PC-3 (cell line): ENCODE measurements at places on chromosomes 12 and 14. TPM values are rescaled to one million over a fixed set of nuclear protein-coding genes. Genes with fewer than 3 reads are reported as not detected.

DNA sequence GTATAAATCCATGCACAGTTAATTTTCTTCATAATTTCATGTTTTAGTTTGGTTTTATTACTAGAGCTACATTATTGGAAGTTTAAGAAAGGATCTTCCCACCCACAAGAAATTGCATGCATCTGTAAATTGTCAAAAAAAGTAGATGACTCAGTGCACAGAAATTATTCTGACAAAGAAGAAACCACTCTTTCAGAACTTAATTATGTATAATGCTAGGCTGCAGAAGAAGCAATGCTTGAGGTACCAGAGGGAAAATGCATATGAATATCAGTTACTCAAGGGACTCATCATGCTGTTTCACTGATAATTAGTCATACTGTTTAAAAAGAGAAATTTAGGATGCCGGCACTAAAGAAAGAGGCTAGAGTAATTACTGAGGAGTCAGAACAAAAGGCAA, 147.0 kb downstream of the SLC16A7 start:
- no peak for DNase-seq

Gene GPR68
- 0.35 and 1.5 TPM in 2 replicates for total RNA-seq

DNA sequence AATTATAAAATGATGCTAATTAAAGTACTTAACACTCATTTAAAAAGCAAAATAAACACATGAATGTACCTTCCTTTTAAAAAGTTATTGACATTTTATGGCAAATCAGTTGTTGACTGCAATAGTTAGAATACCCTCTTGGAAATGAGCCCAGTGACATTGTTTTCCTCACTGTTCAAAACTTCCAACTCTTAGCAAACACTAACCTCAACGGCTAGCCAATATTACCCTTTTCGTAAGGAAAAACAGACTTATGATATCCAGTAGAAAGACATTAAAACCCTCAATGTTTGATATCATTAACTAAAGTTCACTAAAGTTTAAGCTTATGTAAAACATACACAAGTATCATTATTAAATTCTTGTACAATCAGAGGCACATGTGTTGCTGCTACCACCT, 83.6 kb downstream of the EPS8 start:
- no peak for DNase-seq

DNA sequence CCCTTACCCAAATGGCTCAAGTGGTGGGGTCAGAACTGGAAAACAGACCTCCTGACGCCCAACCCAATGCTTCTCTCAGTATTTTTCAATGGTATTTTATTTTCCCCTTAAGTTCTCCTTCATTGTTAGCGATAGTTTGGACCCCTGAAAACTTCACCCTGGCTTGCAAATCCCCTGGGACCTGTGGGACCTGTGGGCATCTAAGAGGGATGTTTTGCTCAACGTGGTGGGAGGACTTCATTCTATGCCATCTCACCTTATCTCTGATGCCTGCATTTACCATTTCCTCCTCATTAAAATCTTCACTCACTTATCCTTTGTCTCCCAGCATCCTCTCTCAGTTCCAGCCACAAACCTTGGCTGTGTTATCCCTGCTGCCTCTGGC, 59.4 kb upstream of the GZMB start:
- no peak for DNase-seq

Gene GRIP1
- 2.0 and 8.4 TPM in 2 replicates for total RNA-seq

DNA sequence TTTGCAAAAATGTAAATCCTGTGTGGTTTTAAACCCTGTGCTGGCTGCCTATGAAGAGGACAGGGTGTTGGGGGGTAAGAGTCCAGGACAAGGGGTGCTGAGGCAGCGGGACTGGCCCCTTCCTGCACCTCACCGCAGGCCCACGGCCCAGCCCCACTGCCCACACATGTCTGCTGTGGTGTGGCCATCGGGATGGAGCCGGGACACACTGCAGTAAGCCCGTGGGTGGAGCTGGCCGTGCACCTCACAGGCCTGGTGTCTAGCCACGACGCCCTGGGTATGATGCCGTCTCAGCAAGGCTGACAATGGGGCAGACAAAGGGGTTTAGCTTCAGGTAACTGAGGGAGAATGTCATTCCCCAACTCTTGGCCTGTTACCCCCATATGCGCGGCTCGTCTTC, 19.6 kb downstream of the AMN start:
- no peak for DNase-seq

- DNase-seq, result no peak
These were observed 22.8 kb upstream of the FBXO33 start for GRCh38 chr14:39454906-39455539.

- no peak for DNase-seq
These were observed 33.0 kb upstream of the VWF start for GRCh38 chr12:6157482-6157881.

Gene CD69
- 0.75 TPM in 1 of 2 replicates, not detected in the other for total RNA-seq

Gene CLEC6A
- not detected in 2 replicates for total RNA-seq

GRCh38 chr12:38102197-38102596, 214.4 kb upstream of the ALG10B start:
- peak; percentile 76 for DNase-seq

GRCh38 chr12:40149673-40150260, 43.9 kb upstream of the SLC2A13 start:
- peak; percentile 37 for DNase-seq

Gene SDR39U1
- 24.7 and 29.8 TPM in 2 replicates for total RNA-seq

Gene C1QL4
- total RNA-seq, result 5.3 and 6.9 TPM in 2 replicates

Gene CCDC196
- not detected in 2 replicates for total RNA-seq

GRCh38 chr12:124418791-124419190, 123.9 kb downstream of the RFLNA start:
- DNase-seq, result no peak

DNA sequence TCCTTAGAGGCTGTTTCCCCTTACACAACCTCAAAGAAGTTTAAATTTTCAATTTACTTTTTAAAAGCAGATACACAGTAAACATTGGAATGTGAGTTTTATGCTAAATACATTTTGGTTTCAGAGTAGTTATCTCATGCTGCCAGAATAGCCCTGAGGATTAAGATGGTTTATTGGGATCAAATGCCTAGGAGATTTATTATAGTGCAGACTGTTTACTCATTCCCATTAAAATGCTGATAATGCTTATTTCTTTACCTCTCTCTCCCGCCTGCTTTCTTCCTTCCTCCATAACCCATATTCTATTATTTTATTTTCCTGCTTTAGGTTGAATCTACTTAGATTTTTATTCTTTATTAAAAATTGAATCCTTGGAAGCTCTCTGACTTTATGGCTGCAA, 340.2 kb downstream of the DIO2 start:
- no peak for DNase-seq

- no peak for DNase-seq
These were observed 6.7 kb upstream of the PTGER2 start for GRCh38 chr14:52307376-52307775.

- DNase-seq, result no peak
These were observed 41.8 kb downstream of the SMOC1 start for GRCh38 chr14:69921052-69921451.

Gene PTCSC3
- not detected in 2 replicates for total RNA-seq

Gene FGF23
- total RNA-seq, result not detected in 2 replicates

GRCh38 chr12:68227356-68227755, 1.7 kb upstream of the IL26 start:
- no peak for DNase-seq

GRCh38 chr14:85380881-85381280, 149.1 kb upstream of the FLRT2 start:
- DNase-seq, result no peak

DNA sequence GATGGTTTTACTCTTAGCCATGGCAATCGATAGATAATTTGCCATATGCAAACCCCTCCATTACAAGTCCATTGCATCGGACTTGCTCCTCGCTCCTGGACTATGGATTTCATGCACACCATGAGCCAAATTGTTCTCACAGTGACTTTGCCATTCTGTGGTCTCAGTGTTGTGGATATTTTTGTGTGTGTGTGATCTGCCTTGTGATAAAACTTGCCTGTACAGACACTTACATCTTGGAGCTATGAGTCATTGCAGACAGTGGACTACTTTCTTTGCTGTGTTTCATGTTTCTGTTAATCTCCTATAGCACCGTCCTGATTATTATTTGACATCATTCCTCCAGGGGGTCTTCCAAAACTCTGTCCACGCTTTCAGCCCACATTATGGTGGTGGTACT, 8.4 kb upstream of the OR4K13 start:
- no peak for DNase-seq

Gene KRT74
- not detected in 2 replicates for total RNA-seq

- no peak for DNase-seq
These were observed 31.8 kb downstream of the PAH start for GRCh38 chr12:102885043-102885932.

DNA sequence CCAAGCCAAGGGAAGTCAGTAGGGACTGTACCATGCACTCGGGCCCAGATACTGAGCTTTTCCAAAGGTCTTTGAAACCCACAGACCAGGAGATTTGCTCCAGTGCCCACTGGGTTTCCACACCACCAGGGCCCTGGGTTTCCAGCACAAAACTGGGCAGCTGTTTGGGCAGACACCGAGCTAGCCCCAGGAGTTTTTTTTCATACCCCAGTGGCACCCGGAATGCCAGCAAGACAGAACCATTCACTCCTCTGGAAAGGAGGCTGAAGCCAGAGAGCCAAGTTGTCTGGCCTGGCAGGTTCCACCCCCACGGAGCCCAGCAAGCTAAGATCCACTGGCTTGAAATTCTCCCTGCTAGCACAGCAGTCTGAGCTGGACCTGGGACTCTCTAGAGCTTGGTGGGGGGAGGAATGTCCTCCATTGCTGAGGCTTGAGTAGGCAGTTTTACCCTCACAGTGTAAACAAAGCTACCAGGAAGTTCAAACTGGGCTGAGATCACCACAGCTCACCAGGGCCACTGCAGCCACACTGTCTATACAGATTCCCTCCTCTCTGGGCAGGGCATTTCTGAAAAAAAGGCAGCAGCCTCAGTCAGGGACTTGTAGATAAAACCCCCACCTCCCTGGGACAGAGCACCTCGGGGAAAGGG, 793.7 kb downstream of the RPS29 start:
- no peak for DNase-seq

Gene TAS2R7
- not detected in 2 replicates for total RNA-seq

GRCh38 chr14:95483309-95484165, 32.9 kb downstream of the SYNE3 start:
- DNase-seq, result peak; percentile 82
